NCI-H526 treated with DMSO at 0.1 percent for 48 hours (cell line): ENCODE measurements at places on chromosomes 6 and 20.
A peak's percentile ranks its signal among the peaks of the same experiment; 100 is the strongest.

DNA sequence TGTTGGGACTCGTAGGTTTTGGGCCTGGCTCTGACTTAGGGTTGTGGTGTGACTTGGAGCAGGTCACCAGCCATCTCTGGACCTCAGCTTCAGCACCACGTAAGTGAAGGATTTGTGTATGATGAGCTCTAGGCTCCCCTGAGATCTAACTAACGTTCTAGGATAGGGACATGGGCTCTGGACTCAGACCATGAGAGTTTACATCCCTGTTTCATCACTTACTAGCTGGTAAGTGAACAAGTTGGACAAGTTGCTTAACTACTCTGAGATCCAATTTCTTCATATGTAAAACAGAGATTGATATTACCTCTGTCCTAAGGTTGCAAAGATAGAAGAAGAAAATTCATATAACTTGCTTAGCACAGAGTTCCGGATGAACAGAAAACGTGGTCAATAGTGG is 20.3 kb upstream of the PNPLA1 start:
- DNase-seq = no peak

GRCh38 chr20:49896204-49896603 is 19.1 kb downstream of the SPATA2 start:
- no peak for DNase-seq

DNA sequence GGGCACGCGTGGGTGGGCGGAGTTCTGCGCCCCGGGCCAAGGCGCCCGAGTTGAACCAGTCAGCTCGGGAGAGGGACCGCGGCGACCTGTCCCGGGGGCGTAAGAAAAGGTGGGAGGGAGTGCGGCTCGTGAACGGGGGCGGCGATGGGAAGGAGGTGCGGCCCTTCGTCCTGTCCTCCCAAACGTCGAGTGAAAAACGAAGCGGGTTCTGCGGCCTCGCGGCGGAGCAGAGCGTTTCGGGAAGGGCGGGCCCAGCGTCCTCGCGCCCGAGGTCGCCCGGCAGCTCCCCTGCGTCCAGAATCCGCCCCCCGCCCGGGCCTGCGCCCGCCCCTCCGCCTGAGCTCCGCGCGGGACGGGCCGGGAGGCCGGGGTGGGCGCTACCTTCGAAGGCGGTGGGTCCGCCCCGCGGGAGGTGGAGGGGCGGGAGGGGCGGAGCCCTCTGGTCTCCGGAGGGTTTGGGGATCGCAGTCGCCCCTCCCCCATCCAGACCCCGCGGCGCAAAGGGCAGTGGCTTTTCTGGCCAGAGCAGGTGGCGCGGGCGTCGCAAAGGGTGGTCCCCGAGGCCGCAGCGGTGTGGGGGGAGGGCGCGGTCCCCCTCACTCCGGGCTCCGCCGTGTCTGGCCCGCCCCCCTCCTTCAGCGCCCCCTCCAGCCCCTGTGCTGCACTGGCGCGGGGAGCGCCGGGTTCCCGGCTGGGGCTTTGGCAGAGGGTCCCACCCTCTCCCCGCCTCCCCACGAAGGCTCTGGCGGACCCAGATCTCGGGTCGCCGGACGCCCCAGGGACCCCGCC is 838 bp downstream of the STMN3 start:
- DNase-seq = peak; percentile 48

DNA sequence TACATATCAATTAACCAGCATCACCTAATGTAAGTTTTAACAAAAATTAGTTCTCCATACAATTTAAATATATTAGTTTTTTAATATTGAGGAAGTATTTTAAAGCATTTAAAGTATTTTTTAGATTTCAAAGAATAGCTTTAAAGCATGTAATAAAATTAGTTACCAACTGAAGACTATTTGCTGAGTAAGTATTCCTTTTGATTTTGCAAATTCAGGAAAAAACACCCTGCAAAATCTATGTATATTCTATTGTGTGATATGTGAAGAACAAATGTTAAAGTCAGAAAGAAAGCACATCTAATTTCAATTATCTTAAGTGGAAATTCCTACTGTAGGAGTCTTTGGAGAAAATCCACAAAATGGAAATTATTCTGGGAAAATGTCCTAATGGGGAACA is 107.3 kb downstream of the COL21A1 start:
- DNase-seq = no peak

GRCh38 chr6:17220040-17220910 is 60.9 kb upstream of the RBM24 start:
- DNase-seq = no peak

- DNase-seq = no peak
Observed at GRCh38 chr6:137323860-137324259, 104.7 kb upstream of the IFNGR1 start.

DNA sequence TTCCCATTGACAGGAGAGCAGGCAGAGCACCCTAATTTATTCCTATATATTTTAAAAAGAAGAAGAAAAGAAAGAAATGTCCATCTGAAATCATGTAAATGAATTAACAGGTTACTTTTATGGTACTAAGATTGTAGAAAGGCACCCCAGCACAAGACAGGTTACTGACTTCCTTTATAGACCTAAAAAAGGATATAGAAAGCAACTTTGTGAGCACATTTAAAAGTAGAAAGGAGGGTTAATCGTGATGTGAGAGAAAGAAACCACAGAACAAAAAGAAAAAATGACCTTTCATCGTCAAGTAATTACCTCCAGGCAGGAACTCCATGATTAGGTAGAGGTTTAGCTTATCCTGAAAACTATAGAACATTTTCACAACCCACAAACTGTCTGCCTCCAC is 29.9 kb downstream of the STK38 start:
- no peak for DNase-seq

DNA sequence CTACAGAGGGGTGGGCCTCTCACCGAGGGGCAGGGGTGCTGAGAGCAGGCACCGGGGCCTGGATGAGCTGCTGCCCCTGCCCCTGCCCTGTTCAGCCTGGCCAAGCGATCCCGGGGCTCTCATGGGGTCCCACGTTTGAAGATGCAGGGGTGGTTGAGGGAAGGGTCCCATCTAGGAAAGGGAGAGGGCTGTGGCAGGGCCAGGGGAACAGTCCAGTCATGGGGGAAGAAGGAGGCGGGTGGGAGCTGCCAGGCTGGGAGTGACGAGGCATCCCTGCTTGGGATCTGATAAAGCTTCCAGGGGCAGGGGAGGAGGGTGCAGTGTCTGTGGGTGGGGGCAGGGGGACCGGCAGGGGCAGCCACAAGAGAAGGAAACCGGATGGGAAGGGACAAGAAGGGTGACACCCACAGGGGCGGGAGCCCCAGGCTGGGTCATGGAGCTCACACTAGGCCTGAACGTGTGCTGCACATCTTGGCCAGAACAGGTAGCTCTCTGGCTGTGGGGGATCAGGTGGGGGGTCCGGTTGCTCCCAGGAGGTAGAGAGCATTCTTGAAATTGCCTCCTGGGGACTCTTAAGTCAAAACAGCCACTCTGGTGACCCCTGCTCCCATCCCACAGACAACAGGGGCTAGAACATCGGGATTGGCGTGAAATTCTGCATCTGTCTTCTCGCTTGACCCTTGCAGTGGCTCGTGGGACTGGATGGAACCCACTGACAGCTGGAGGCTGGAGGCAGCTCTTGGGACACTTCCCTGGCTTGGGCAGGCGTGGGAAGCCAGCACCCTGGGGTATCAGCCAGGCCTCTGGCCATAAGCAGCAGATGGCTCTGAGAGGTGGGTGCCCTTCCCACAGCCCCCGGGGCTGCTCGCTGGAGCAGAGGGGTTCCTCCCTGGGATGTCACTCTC is 58.0 kb upstream of the GATA5 start:
- no peak for DNase-seq

DNA sequence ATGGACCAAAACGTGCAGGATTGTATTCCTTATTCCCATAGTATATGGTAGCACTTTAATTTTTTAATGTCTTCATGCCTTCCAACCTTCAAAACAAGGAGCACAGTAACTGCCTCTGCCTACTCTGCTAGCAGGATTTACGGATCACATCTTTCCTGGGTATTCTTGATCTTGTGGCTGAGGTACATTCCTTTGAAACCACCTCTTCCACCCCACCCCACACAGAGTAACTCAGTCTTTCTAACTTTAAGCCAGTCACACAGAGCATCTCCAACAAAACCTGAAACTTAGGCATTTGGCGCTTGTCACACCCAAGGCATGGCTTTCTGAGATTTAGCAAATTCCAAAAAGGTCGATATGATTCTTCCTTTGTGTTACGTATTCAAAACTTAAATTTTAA is 2.3 kb upstream of the ID4 start:
- no peak for DNase-seq

GRCh38 chr6:157989541-157990289 is 8.1 kb downstream of the SYNJ2 start:
- peak; percentile 33 for DNase-seq

- DNase-seq = no peak
Observed at GRCh38 chr6:121549736-121550135, 114.3 kb downstream of the GJA1 start.

DNA sequence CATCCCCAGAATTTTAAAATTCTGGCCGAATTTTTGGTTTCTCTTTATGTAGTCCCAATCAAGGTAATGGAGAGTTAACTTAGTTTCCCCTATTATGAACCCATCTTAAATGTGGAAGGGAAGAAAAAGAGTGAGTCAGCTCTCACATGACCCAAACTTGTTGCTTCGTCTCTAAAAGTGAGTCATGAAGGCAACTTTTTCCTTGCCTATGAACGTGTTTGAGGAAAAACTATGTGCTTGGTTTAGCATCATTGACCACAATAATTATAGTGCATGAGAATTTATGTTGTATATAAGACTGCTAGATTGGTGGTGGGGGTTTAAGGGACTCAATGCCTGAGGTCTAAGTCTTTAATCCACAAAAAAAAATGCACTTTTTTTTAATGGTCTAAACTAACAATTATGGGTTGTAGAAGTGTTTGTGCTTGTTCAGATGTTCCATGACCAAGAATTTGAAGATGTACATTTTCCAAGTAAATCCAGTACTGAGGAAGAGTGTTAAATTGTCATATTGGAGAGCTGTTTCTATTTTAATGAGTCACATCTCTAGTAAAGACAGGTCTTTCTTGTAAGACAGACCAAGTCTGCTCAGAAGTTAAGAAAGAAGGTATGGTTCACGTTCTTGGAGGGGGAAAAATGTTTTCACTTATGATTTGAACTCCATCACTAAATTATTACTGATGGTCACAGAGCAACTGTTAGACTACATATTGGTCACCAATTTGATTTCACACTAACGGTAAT is 409.9 kb upstream of the MARCKS start:
- DNase-seq = no peak

DNA sequence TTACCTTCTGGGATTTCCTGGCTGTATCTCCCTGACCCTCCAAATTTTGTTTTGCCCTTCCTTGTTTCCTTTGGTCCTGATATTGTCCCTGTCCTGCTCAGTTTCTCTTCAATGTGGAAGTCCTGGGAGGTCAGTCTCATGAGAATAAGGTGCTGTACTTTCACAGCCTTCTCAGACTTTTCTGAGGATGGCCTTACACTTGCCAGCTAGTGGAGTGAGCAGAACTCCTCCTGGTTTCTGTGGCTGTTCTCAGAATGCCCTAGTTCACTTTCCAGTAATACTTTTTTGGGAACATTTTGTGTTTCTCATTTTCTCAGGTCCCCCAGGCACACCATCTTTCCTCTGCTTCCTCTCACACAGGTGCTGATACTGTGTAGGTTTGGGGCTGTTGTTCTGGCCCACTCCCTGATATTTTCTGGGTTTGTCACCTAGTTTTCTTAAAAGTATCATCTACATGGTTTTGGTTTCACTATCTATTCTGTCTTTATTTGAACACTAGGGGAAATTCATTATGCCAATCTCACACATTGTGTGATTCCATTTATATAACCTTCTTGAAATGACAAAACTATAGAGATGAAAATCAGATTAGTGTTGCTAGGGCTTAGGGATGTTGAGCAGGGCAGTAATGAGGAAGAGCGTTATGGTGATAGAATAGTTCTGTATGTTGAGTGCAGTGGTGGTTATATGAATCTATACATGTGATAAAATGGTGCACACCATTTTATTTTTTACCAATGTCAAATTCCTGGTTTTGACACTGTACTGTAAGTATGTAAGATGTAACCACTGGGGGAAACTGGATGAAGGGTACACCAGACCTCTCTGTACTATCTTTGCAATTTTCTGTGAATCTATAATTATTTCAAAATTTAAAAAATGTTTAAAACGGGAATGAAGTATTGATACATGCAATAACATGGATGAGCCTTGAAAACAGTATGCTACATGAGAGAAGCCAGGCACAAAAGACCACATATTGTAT is 27.2 kb upstream of the BRPF3 start:
- no peak for DNase-seq

- no peak for DNase-seq
Observed at GRCh38 chr6:4582506-4583417, 193.4 kb upstream of the CDYL start.

DNA sequence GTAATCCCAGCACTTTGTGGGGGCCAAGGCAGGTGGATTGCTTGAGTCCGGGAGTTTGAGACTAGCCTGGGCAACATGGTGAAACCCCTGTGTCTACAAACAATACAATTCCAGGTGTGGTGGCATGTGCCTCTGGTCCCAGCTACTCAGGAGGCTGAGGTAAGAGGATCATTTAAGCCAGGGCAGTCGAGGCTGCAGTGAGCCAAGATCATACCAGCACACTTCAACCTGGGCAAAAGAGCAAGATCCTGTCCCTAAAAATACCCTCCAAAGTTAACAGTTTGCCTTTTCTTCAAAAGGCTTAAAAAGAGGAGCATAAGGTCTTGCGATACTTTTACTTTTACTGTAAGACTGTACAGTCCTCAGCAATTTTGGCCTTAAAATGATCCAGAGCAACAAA is 10.7 kb upstream of the SPTLC3 start:
- DNase-seq = no peak

DNA sequence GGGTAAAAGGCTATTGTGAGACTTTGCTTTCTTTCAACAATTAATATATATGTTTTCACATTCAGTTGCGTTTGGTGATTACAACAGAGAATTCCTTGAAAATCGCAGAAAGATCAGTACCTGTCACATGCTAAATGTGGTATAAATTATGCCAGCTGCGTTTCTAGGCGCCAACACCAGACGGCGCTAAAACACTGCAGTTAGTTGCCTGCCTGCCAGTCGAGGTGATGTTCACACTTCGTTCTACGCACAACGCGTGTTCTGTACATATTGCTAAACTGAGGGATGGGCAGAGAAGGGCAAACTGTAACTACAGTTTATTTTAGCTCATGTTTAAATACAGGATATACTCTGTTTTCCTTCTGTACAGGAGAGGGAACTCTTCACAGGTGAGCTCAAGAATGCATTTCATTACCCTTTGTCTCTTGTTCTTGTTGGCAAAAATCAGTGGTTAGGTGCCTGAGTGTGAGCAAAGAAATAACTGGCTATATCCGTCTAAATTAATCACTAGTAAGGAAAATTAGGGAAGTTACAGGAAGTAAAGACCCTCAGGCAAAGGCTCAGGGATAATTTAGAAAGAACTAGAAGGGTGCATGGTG is 100.1 kb upstream of the RGS17 start:
- DNase-seq = no peak

GRCh38 chr20:38134427-38135270 is 30.4 kb downstream of the TGM2 start:
- DNase-seq = no peak

DNA sequence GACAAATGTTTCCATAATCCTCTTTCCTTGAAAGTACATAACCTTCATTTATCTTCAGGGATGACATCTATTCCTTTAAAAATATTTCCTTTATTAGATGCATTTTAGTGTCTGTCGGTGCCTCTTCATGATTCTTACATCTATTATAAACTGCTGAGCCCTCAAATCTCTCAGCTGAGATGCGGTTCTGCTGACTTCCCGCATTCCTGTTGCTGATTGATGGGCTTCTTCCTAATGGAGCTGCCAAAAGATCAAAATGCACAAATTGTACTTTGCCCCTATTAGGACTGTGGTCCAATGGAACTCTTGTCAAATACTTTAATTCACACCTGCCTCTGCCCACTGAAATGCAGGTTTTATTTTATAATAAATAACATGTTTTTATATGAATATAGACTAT is 78.7 kb upstream of the SAMD5 start:
- DNase-seq = no peak
